ENCODE measurements at places on chromosomes 3 and 15.

- DNase-seq, result no peak
These were observed 505.1 kb downstream of the MECOM start for GRCh38 chr3:169158379-169158778.

GRCh38 chr3:129197321-129197720 is 13.6 kb upstream of the CNBP start:
- DNase-seq, result no peak

GRCh38 chr3:141093397-141093796 is 42.2 kb downstream of the SPSB4 start:
- DNase-seq, result no peak

DNA sequence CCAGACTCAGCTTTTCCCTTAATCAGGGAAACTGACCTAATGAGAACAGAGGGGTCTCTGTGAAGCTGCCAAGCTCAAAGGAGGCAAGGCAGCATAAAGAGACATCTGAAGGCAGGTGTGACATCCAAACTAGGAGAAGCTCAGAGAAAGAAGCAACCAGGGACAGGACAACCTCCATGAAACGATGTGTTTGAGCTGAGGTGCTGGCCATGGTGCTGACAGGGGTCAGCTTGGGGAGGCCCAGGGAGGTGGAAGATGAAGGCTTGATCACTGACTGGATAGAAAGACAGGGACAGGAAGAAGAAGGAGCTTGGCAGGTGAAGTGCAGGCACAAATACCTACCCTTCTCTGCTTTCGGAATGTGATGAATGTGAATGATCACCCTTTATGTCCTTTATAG is 179.5 kb upstream of the NSMCE3 start:
- DNase-seq, result no peak

DNA sequence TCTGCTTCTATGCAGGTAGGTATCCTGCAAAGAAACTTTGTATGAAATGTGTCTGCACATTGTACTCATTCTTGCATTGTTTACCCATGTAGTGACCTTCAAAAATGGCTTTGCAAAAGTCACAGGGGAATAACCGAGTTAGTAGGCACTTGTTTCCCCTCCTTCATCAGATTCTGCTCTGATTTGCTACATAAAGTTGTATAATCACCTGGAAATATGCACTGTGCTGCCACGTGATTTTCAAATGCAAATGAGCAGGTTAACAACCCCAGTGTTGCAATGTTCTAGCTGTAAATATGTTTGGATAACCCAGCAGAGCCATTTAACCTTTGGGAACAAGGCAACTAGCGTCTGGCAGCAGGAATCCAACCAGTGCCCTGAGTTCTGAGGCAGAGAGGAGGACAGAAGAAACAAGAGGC is at the start of gene KNG1:
KNG1 (plus strand) TSS at position 321 of the 419 bp plus-strand sequence. CDS start 184 bp downstream, outside the sequence.
- DNase-seq, result no peak

GRCh38 chr15:73939138-73939537 is 12.9 kb downstream of the LOXL1 start:
- no peak for DNase-seq

GRCh38 chr3:171261487-171261886 is 198.7 kb downstream of the TNIK start:
- DNase-seq, result no peak

GRCh38 chr3:171306631-171307030 is 153.6 kb downstream of the TNIK start:
- DNase-seq, result no peak

- DNase-seq, result no peak
These were observed 241.0 kb downstream of the NSUN3 start for GRCh38 chr3:94303897-94304296.

- peak; percentile 20 for DNase-seq
These were observed 58.2 kb downstream of the ZBTB38 start for GRCh38 chr3:141426404-141427034.

DNA sequence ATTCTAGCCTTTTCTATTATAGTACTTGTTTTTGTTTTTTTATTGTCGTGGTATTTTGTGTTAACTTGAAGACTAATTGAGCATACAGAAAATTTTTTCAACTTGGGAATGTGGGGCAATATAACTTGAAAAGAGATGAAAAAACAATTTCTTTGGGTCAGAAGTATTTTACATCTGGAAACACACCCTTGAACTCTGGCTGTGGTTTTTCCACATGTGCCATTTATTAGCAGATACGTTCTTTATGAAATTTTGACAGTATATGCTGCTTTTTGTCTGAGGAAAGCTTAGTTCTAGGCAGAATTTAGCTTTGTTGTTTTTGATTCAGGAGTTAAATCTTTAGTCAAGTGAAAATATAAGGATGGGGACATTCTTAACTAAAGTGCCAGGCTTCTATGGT is 44.7 kb downstream of the TCF12 start:
- no peak for DNase-seq
